ENCODE measurements at places on chromosomes 12 and 14. TPM values are rescaled to one million over a fixed set of nuclear protein-coding genes. Genes with fewer than 3 reads are reported as not detected.

- H3K36me3 ChIP-seq = no peaks in the 10 kb centered on the region
- no peak overlapping the region for H3K4me3 ChIP-seq
- H3K27me3 ChIP-seq = no peaks in the 10 kb centered on the region
- H3K27ac ChIP-seq = no peak overlapping the region
- peaks cover 33% of the 10 kb centered on the region for H3K4me1 ChIP-seq
Measured at GRCh38 chr12:57897286-57897974, 43.9 kb upstream of the ATP23 start.

- no peaks in the 10 kb centered on the region for H3K27me3 ChIP-seq
- H3K27ac ChIP-seq = no peak overlapping the region
- H3K4me1 ChIP-seq = peaks cover 9% of the 10 kb centered on the region
- H3K36me3 ChIP-seq = no peaks in the 10 kb centered on the region
- peak overlapping the region; percentile 23 for H3K4me3 ChIP-seq
Measured at GRCh38 chr12:484096-484495, 24.4 kb downstream of the B4GALNT3 start.

DNA sequence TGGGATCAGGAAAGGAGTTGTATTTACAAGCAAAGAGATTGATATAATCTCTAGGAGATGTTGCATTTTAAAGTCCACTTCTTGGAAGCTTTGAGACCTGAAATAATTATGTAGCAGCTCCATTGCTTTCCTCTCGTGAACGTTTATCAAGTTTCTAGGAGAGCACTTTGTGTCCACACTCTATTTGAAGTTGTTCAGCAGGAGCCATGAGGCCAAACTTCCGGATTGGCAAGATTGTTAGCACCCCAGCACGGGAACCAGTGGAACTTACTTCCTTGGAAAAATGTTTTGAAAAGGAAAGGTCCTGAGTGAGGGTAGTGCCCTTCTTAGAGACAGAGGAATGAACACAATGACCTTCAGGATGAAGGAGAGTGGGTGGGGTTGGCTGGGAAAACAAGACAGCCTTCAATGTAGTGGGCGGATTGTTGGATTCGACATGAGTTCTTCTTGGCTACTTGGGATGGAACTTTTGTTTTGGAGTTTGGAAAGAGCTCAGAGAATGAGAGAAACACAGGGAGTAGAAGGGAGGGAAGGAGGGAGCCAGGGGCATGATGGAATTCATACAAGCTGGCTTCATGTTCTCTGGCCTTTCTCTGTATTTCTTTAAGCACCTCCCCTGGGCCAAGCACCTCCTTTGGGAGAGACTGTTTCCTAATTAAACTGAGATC, 23.8 kb upstream of the CISTR start:
- H3K4me3 ChIP-seq = no peak overlapping the region
- no peaks in the 10 kb centered on the region for H3K36me3 ChIP-seq
- DNase-seq = no peak
- no peaks in the 10 kb centered on the region for H3K4me1 ChIP-seq
- H3K27me3 ChIP-seq = no peaks in the 10 kb centered on the region
- no peak overlapping the region for H3K27ac ChIP-seq

Gene VSIG10
- 5.0 TPM for total RNA-seq

DNA sequence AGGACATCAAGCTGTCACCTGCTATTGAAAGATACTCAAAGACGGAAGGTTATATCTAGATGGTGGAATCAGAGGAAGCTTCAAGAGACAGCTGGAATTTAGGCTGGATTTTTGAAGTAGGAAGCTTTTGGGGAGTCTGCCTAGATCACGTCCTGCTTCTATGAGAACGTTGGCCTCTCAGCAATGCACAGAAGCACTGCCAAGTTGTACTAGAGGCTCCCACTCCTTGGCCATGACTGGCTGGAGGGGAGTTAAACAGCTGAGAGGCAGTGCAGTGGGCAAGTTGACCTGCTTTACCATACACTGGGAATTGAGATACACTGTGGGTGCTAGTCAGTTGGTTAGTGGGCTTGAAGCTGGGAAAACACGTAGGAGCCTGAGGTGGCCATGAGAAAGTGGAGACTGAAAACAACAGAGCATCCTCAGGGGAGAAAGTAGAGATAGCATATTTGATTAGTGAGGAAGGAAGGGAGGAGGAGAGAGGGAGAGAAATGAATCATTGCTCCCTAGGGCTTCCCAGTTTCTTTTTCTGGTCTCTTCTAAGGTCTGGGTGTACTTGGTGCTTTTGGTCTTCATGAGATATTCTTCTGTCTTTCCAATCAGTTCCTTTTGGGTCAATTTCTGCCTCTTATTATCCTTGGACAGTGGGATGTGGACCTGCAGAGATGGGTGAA, 110.8 kb downstream of the EMP1 start:
- H3K27ac ChIP-seq = no peak overlapping the region
- no peaks in the 10 kb centered on the region for H3K27me3 ChIP-seq
- H3K36me3 ChIP-seq = no peaks in the 10 kb centered on the region
- no peak overlapping the region for H3K4me3 ChIP-seq
- DNase-seq = no peak

- H3K27me3 ChIP-seq = 0 out of 2 replicates have a peak, but pooled peaks cover 3% of the 10 kb centered on the region
- DNase-seq = no peak
- H3K27ac ChIP-seq = no peak overlapping the region
- no peaks in the 10 kb centered on the region for H3K36me3 ChIP-seq
Measured at GRCh38 chr12:53217051-53217930, 10.2 kb upstream of the ITGB7 start.

All from Karpas-422 (cell line).